NCI-H82 (cell line): ENCODE measurements at places on chromosomes 12 and 14.

GRCh38 chr12:110266980-110267620 lies 13.9 kb upstream of the ATP2A2 start:
- DNase-seq = peak; percentile 92

- DNase-seq = no peak
Observed at GRCh38 chr14:93862265-93862664, 64.9 kb upstream of the FAM181A start.

GRCh38 chr12:130828895-130829294 lies 10.2 kb downstream of the STX2 start:
- no peak for DNase-seq

DNA sequence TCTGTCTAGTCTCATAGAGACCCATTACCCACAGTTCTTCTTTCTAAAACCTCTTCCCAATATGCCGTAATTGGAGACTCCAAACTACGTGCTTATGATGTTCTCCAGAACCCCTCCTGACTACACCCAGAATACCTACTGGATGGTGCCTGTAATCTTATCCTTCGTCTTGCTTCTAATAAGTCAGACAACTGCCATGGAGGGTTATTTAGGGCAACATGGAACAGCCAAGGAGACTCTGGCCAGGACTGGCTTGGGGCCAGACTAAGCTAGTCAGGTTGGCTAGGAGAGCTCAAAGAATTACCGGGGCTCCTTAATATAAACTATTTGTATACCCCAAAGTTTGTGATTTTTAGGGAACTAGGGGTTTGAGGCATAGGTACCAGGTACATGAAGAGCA lies 6.8 kb downstream of the PFKM start:
- peak; percentile 33 for DNase-seq

DNA sequence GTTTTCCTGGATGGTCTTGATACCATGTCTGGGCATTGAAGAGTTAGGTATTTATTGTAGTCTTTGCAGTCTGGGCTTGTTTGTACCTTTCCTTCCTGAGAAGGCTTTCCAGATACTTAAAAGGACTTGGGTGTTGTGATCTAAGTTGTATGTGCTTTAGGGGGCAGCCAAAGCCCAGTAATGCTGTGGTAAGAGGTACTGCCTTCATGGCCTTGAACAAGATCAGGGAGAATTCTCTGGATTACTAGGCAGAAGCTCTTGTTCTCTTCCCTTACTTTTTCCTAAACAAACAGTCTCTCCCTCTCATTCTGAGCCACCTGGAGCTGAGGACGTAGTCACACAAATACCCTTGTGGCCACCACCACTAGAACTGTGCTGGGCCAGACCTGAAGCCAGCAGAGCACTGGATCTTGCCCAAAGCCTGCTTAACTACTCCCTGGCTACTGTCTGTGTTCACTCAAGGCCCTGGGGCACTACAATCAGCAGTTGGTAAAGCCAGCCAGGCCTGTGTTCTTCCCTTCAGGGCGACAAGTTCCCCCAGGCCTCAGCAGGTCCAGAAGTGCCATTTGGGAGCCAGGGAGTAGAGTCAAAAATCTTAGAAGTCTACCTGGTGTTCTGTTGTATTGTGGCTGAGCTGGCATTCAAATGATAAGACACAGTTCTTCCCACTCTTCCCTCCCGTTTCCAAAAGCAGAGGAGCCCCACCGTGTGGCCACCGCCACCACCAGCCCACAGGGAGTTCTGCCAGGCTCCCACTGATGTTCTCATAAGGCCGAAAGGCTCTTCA lies 11.4 kb downstream of the PRORP start:
- DNase-seq = no peak

GRCh38 chr14:77988096-77988870 lies 181.9 kb upstream of the NRXN3 start:
- DNase-seq = peak; percentile 88

- DNase-seq = no peak
Observed at GRCh38 chr12:52074971-52075724, 4.4 kb upstream of the SMIM41 start.

DNA sequence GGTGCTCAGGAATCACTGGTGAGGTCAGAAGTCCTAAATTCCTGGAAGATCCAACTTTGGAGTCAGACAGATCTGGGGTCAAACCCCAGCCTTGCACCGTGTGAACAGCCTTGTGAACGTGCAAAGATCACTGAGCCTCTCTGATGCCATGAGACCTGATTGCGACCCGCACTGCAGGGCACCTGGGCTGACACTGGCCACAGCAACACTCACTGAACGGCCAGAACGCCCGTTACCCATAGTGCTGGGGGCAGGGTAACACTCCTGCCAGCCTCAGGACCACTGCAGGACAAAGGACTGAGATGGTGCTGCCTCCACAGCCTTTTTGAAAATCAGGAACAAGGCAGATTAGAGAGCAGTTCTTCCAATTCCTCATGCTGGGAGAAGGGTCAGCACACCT lies 28.3 kb downstream of the CHGA start:
- no peak for DNase-seq

DNA sequence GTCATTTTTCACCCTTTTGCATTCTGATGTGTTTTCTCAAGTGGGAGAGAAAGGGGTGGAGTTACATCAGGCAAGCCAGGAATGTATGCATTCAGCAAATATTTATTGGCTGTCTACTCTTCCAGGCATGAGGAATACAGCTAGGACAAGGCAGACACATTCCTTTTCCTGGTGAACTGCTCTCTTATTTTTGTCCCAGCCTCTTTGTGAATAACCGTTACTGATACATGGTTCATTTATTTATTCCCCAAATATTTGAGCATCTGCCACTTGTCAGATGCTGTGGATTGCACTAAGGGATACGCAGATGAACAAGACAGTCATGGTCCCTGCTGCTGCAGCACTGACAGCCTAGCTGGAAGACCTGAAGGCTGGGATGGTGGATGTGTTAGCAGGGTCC lies 6.1 kb downstream of the PELI2 start:
- peak; percentile 70 for DNase-seq

- DNase-seq = no peak
Observed at GRCh38 chr12:32692358-32692757, 13.3 kb downstream of the DNM1L start.

DNA sequence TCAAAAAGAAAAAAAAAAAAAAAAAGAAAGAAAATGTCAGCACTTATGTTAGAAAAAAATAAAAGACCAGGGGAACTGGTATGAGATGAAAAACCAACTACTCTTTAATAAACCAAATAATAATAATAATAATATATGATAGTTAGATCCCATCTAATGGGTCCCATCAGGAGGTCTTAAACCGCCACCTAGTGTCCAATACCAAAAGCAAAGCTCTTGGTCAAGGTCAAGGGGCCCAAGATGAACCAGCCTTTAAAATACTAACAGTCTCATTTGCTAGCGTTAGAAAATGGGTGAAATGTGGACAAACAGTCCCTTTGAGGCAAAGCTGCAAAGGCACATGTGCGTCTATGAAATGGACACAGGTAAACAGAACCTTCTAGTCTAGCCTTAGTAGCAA lies 12.3 kb downstream of the BRAP start:
- DNase-seq = peak; percentile 30

GRCh38 chr14:68233101-68233784 lies 413.7 kb downstream of the RAD51B start:
- DNase-seq = no peak

GRCh38 chr12:95178136-95178535 lies 39.1 kb downstream of the FGD6 start:
- no peak for DNase-seq

DNA sequence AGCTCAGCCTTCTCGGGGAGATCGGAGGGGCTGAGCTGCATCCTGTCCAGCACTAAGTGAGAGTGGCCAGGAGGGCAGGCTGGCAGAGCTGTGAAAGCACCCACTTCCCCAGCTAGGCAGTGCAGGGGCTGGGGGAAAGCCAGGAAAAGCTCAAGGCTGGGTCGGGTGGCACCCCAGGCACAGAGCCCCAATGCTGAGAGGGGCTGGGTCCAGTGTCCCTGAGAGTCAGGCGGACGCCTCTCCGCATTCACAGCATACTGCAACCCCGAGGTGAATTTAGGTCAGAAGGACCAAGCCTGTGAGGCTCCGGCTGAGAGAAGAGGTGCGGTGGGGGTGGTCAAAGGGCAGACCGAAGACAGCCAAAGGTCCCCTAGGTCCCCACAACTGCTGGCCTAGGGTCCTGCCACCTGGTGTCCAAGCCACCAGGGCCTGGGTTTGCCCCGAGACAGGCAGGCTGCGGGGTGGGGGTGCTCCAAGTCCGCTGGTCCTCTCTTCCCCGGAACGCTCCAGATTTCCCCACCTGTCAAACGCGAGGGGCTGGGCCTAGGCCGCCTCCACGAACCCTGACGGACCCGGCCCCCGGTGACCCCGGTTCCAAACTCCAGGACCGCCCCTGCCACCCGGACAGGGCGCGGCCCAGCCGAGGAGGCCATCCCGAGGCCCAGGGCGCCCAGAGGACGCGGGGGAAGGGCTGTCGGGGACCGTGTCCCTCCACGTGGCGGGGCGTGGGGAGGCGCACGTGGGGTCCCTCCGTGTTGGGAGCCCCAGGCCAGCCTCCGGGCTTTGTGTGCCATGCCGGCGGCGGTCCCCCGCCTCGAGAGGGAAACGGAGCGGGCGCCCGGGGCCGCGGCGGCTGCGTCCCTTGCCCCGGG lies 527 bp downstream of the CAMKK2 start:
- DNase-seq = peak; percentile 59

GRCh38 chr14:32571995-32572866 lies 243.1 kb downstream of the AKAP6 start:
- DNase-seq = no peak

GRCh38 chr12:21655591-21655990 lies 2.1 kb downstream of the LDHB start:
- DNase-seq = no peak

- no peak for DNase-seq
Observed at GRCh38 chr12:43586646-43587245, 34.7 kb upstream of the ADAMTS20 start.
